ENCODE measurements at places on chromosomes 2 and 18.

- no peak for DNase-seq
Measured at GRCh38 chr2:100944617-100945432, 57.3 kb upstream of the RPL31 start.

GRCh38 chr2:26735097-26735496 is 29.0 kb upstream of the SLC35F6 start:
- peak; percentile 84 for DNase-seq

- DNase-seq: no peak
Measured at GRCh38 chr2:28607730-28608499, 112.1 kb downstream of the PLB1 start.

GRCh38 chr18:25446972-25447371 is 95.0 kb upstream of the ZNF521 start:
- no peak for DNase-seq

GRCh38 chr2:8049851-8050571 is 631.8 kb upstream of the ID2 start:
- no peak for DNase-seq

GRCh38 chr18:27483276-27483675 is 298.2 kb upstream of the CHST9 start:
- no peak for DNase-seq

DNA sequence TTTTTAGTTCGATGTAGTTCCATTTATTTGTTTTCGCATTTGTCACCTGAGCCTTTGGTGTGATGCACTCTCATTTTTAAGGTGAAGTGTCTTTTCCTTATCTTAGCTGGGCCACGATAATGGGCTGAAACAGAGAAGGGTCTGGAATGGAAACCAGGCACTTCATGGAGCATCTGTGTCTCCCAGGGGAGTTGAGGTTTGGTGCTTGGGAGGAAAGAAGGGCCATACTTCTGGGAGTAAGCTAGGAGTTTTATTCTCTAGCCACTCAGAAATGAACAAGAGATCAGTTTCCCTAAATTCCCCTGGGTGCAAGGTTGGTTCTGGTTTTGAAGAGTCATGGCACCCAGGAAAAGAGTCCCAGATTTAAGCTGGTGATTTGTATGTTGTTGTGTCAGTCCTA is 179.4 kb upstream of the CXCR4 start:
- DNase-seq: no peak

DNA sequence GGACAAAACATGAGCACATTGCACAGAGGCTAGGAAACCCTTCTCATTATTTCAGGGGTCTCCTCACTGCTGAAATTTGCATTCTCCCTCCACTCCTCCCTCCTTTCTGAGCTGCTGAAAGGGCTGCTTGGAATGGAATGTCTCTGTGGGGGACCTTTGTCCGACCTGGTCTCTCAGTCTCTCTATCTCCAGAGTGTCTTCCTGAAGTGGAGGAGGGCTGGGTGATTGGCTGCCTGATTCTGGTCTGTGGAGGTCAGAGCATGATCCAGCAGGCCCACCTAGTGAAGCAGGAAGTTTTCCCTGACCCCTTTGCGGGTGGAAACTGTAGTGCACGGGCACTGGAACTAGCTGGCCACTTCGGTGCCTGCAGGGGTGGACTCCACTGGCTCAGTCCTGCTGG is 560.5 kb upstream of the HS6ST1 start:
- DNase-seq: no peak

GRCh38 chr2:68466361-68466777 is 725 bp downstream of the FBXO48 start:
- DNase-seq: peak; percentile 29

- no peak for DNase-seq
Measured at GRCh38 chr2:88252111-88252510, 82.0 kb downstream of the THNSL2 start.

DNA sequence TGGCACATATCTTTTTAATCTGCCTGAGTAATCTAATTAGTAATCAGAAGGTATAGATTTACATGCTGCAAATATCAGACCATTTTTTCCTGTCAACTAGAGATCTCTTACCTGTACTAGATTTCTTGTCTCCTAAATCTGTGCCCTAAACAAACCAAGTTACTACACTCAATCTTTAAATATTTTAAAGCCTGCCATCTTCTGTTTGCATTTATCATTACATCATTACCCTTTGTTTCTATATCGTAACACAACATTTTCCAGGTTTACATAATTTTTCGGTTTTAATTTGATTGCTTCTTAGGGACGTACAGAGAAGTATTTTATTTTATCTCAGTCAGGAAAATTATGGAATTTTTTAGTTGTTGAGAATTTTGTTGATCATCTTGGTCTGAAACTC is 25.7 kb downstream of the PSMA8 start:
- no peak for DNase-seq

DNA sequence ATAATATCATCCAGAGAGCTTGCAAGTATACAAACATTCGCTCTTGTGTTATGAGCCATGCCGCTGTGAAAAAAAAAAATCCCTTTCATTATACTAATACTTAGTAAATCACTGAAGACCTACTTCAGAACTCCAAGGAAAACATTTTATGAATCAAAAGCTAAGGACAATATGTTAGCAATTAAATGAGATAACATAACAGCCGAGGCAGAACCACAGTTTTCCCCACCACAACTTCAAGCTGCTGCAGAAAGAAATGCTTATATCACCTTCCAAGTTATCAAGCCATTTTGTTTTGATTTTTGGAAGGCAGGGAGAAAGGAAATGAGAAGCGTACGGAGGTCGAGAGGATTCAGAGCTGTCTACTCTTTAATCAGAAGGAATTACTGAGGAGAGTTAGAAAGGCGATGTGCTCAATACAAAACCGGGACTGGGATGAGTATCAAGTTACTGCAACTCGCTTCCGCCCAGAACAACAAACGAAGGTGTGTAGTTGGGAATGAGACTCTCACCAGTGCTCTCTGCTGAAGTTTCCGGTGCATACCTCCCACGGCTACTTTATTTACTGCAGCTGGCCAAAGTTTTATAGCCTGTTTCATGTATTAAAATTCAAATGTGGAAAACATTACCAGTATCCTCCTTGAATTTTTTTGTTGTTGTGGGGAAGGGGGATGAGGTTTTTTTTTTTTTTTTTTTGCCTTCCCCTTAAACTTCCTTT is 292.2 kb upstream of the CCDC68 start:
- DNase-seq: peak; percentile 28

DNA sequence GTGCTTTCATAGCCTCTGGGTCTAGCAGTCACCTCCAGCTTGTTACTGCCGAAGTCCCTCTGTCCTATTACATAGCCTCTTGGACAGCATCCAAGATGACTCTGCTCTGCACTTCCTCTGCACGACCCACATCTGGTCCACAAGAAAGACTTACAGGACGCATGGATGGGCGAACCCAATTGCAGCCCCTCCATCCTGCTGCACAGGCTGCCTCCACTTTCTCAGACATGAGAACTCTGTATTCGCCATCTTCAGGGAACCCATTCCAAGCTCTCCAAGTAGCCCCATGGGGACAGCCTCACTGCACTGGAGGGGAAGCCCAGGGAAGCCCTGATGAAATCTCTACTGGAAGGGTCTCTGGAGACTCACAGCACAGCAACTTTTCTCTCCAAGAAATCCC is 172.1 kb downstream of the GFPT1 start:
- DNase-seq: no peak

DNA sequence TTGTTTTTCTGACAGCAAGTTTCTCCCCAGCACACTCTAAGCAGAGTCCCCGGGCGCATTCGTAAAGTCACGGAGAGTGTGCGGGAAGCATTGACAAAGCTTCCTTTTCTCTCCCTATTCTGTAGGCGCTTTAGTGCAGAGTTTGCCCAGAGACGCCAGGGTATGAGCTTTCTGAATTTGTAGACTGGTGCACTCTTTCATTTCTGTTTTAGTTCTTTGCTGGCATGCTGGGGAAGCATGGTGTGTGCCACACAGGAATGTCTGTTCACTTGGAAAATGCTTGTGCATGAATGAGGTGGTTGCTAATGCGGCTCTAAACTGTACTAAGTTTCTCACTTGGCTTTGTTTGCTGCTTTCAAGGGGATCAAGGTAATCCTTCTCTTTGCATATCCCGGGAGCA is 102.6 kb downstream of the RTN4 start:
- no peak for DNase-seq

DNA sequence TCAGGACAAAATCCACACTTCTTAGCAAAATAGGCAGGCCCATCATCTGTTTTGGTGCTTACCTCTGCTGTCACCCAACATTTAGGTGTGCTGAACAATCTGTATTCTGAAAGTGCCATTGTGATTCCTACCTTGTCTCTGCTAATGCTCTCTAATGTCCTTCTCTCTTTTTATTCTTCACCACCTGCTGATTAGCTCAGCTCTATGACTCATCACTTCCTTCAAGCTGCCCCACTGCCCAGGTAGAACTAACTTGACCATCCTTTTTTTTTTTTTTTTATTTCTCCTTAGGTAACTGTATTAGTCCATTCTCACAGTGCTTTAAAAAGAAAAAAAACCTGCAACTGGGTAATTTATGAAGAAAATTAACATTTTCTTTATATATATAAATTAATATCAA is 478.7 kb upstream of the POU3F3 start:
- DNase-seq: no peak

DNA sequence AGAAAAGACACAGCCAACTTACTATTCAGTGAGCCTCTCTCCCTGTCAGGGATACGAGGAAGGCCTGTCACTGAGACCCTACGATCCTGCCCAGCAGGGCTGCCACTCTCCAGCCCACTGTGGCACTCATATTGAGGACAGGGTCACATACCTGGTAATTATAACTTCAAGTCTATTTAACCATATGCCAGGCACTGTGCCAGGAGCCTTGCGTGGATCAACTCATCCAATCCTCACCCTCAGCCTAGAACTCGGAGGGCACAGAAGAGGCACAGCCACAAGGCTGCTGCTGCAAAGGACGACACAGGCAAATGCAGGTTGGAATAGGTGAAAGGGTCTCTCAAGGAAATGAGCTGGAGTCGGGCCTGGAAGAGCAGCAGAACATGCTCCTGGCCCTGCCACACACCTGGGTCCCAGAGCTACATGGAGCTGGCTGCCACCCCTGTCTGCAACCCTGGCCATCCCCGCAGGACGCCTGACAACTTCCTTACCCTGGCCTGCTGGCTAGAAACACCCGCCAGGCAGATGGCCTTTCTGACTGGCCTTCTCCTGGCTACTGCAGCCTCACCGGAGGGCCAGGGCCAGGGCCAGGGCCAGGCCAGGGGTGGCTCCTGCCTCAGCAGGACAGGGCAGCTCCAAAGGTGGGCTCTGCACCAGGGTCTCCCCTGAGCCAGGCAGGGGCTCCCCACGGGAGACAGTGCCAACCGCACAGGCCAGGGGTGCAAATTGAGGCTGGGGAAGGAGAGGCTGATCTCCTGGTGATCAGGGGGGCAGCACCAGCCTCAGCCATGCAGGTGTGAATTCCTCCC is 32.1 kb upstream of the SLC66A3 start:
- no peak for DNase-seq

GRCh38 chr2:241947004-241947350 is 77.4 kb downstream of the RTP5 start:
- DNase-seq: no peak

DNA sequence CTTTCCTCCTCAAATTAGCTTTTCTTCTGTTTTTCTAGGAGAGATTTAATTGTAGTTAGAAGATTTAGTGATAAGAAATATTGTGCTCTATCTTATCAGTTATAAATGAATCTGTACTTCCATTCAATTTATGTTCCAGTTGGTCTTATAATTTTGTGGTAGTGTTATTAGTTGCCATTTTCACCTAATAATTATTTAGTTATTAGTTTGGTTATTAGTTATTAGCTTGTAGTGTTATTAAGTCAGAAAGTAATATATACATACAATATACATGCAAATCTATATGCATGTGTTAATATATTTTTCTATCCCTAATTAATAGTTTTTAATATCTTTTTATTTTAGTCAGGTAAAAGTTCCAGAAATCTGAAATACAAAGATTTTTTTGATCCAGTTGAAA is 3.2 kb downstream of the MPHOSPH10 start:
- DNase-seq: no peak

GRCh38 chr2:128396500-128396891 is 77.8 kb upstream of the HS6ST1 start:
- DNase-seq: no peak

GRCh38 chr2:31606509-31606908 is 25.8 kb upstream of the SRD5A2 start:
- no peak for DNase-seq

- no peak for DNase-seq
Measured at GRCh38 chr2:70047451-70047850, 39.8 kb upstream of the PCBP1 start.

DNA sequence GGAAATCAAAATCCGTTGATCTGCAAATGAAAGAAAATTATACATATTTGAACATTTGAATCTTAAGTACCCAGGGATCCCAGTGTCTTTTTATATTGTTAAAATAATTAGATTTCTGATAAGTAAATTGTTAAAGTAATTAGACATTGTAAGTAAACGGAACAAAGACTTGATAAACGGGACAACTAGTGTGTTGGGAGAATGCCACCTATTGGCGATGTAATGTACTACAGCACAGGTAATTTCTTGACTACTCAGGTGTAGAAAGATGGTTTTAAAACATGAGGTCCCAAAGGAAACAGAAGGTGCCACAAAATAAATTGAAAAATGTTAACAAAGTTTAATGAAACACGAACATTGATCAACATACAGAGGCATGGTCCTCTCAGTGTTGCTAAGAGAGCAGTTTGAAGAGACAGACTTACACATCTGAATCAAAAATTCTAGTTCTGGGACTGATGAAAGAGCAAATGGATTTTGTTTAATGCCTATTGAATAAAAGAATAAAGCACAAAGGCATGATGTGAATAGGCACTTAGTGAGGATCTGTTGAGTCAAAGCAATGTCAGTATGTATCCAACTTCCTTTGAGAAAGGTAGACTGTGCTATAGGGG is 103.4 kb upstream of the RASGRP3 start:
- no peak for DNase-seq

- no peak for DNase-seq
Measured at GRCh38 chr2:8028036-8028435, 653.8 kb upstream of the ID2 start.

GRCh38 chr18:966759-967576 is 62.3 kb downstream of the ADCYAP1 start:
- no peak for DNase-seq

DNA sequence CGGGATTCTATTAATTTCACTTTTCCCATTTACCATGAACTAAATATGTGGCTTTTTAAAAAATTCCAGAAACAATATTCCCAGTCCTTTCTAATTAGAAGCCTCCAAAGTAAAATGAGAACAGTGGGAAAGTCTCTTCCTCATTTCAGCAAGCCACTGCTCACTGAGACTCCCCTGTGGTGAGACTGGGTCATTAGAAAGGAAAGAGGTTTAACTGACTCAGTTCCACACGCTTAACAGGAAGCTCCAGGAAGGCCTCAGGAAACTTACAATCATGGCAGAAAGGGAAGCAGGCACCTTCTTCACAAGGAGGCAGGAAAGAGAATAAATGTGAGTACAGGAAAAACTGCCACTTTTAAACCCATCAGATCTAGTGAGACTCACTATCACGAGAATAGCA is 258.9 kb upstream of the CHAC2 start:
- DNase-seq: no peak

DNA sequence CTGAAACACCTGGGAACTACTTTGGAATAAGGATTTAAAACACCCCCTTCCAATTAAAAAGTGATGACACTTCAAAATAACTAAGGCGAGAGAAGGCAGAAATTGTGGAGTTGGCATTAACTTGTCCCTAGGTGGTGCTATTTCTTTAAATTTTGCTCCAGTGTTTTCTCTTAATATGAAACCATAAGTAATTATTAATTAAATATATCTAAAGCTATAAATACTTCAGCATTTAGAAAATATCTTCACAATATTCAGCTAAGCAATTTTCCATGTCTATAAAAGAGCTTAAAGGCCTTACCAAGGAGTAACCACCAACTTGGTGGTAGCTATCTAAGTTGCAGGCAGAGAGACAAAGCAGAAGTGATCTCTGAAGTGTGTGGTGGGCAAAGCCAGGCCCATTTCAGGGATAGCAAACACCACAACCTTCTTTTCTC is 186.8 kb upstream of the PGAP1 start:
- DNase-seq: peak; percentile 23
